Transverse colon (tissue), 4 donors: ENCODE measurements at places on chromosomes 5 and 9. TPM values are rescaled to one million over a fixed set of nuclear protein-coding genes. Genes with fewer than 3 reads are reported as not detected.

PTPN3 gene
- total RNA-seq, result 12.7 TPM

DNA sequence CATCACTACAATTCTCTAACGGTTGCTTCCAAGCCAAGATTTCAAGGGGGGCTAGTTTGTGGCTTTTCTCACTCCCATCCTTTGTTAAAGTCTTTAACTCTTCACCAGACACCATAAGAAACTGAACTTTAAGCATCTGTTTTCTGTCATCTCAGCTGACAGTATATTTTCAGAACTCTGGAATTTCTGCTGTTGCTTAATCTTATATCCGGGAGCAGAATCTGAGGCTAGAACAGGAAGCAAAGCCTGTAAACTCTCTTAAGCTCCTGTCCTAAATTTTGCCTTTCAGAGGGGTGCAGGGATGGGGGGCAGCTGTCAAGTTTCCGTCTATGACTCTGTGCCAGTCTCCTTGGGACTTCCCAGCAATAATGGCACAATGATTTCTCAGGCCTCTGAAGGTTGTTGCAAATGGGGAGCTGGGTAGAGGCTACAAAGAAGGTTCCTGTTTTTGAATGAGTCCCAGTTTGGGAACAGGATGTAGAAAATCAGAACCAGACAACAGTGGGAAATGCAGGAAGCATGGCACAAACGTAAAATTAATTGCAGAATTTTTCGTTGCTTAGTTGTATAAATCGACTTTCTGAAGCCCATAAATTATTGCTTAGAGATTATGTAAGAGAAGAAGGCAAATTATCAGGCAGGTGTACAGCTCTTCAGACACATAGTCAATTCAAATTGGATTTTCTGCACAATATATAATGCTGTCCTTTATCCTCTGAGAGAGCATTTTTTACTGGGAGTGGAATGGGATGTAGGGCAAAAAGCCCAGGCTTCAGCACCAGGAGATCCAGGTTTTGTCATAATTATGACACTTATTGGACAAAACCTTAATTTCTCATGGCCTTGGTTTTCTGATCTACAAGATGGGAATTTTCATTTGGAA, 430.9 kb downstream of the DMAC1 start:
- H3K36me3 ChIP-seq, result no peaks in the 10 kb centered on the region
- DNase-seq, result no peak
- H3K4me3 ChIP-seq, result no peak overlapping the region
- H3K27ac ChIP-seq, result peak overlapping the region; percentile 4

- H3K27ac ChIP-seq, result no peak overlapping the region
- no peak overlapping the region for H3K4me3 ChIP-seq
- DNase-seq, result no peak
- H3K27me3 ChIP-seq, result no peaks in the 10 kb centered on the region
- peaks cover 53% of the 10 kb centered on the region for H3K4me1 ChIP-seq
Observed at GRCh38 chr9:91160599-91161464, 200.9 kb downstream of the AUH start.

- no peaks in the 10 kb centered on the region for H3K36me3 ChIP-seq
- H3K4me1 ChIP-seq, result no peaks in the 10 kb centered on the region
- DNase-seq, result no peak
Observed at GRCh38 chr9:8856396-8857067, 1057.0 kb upstream of the DMAC1 start.

DNA sequence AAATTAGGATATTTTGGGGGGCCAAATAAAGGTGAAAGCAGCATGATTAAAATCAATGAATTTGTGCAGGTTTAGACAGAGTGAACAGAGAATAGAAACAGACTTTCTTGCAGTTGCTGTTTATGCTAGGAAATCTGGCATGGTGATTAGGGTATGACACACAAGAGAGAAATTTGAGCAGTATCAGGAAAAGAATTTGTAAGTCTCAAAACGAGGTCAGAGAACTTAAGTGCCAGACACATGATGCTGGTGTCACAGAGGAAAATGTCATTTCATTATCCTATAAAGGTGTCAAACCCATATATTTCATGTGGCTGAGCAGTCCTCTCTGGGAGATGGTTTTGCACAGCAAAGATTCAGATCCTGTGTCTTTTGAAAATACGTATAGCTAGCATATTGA, 15.7 kb downstream of the LVRN start:
- peak overlapping the region; percentile 20 for H3K27ac ChIP-seq
- DNase-seq, result no peak
- no peaks in the 10 kb centered on the region for H3K4me1 ChIP-seq
- H3K4me3 ChIP-seq, result no peak overlapping the region
- H3K27me3 ChIP-seq, result no peaks in the 10 kb centered on the region

DNA sequence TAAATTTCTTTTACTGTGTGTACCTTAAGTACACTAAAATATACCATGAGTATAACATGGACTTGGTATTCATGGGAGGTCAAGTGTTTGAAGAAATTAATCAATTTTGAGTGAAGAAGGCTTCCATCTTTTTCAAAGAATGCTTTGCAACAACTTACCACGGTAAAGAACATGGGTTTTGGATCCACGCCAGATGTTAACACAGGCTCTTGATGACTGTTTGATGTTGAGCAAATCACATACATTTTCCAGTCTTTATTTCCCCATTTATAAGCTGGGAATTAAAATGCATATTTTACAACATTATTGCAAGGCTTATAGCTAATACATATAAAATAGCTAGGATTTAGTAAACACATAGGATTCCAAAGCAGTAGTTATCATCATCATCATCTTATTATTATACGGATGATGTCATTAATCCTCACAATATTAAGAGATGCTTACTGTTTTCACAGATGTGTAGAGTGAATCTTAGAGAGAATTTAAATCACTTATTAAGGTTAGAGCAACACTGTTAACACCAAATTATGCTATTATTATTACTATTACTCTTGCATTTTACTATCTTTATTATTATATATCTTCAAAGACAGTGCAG, 362.0 kb downstream of the PRELID2 start:
- H3K27ac ChIP-seq, result no peak overlapping the region
- H3K27me3 ChIP-seq, result no peaks in the 10 kb centered on the region
- no peak for DNase-seq
- peaks cover 3% of the 10 kb centered on the region for H3K4me1 ChIP-seq

DNA sequence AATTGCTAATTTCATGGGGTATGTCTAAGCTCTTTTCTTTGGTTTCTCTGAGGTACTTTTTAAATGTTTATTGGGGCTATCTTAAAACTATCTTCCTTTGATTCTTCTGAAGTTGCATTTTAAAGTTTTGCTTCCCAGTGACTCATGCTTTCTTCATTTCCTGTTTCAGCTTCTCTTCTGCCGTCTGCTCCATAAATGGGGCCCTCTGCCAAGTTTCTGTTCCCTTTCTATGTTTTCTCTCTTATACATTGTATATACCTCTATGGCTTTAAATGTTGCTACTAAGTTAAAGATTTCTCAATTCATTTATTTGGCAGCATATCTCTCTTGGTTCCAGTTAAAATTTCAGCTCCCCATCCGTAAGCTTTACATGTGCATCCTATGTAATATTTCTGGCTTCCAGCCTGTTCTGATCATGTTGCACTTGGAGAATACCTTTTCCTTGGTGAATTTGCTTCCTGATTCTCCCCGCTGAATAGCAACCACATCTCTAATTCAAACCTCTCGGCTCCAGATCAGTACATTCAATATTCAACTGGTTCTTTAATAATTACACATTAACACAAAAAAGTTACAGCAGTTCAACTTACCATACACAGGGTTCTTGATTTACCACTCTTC, 125.3 kb downstream of the ST8SIA4 start:
- peaks cover 13% of the 10 kb centered on the region for H3K4me1 ChIP-seq
- H3K36me3 ChIP-seq, result no peaks in the 10 kb centered on the region
- DNase-seq, result peak; percentile 37

DNA sequence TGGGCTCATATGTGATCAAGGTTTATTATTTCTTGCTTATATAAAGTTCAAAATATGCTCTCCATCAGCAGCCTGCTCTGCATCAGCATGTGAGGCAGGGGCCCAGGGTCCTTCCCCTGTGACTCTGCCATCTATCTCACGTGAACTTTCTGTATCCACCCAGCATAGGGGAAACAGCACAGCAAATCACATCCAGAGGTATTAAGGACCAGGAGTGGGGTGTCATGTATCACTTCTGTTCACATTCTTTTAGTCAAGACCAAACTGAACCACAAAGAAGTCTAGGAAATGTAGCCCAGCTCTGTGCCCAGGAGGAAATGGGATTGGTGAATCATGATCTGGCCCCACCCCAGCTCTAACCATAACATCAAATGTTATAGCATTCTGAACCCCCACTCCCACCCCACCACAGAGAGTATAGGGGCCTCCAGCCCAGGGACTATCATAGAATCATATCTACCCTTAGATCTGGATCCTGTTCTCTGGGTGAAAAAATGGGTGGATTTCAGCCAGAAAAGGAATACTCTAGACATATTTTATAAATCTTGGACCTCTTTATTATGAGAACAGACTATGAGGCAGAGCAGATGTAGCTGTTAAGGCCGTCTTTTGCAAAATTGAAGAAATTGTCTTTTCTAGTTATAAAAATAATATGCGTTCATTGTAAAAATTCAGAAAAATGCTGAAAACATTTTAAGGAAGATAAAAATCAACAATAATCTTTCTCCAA, 473.7 kb downstream of the ARHGEF28 start:
- H3K27ac ChIP-seq, result no peak overlapping the region
- no peaks in the 10 kb centered on the region for H3K36me3 ChIP-seq
- no peak overlapping the region for H3K4me3 ChIP-seq

DNA sequence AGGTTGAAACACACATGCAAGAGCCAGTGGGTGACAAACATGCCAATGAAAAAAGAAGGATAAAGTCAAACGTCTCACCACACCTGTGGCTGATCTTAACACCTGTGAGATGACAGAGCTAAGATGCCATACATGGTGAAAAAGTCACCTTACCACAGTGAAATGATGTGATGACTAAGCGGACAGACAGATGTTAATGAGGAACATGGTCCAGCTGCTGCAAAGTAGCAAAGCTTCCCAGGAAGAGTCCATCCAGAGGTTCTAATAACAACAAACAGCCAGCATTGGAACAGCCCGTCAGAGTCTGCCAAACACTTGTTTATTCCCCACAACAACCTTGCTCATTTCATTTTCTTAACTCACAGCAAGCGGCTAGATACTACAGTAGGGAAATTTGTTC, 1.9 kb downstream of the KIAA1191 start:
- no peak overlapping the region for H3K4me3 ChIP-seq
- H3K27ac ChIP-seq, result no peak overlapping the region
- no peak for DNase-seq
- peaks cover 6% of the 10 kb centered on the region for H3K27me3 ChIP-seq
- peaks cover 14% of the 10 kb centered on the region for H3K36me3 ChIP-seq

DNA sequence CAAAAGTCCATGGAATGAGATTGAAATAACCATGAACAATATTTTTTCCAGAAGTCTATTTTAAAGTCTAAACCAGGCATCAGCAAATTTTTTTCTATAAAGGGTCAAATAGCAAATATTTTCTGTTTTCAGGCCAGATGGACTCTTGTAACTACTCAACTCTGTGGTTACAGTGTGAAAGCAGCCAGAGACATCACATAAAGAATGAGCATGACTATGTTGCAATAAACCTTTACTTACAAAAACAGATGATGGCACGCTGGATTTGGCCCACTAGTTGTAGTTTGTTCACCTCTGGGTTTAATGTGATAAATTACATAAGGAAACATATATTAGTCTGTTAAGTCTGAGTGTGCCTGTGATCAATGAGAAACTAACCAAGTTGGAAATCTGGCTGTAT, 319.2 kb downstream of the TRPM3 start:
- H3K4me1 ChIP-seq, result no peaks in the 10 kb centered on the region
- DNase-seq, result no peak
- no peaks in the 10 kb centered on the region for H3K27me3 ChIP-seq
- no peaks in the 10 kb centered on the region for H3K36me3 ChIP-seq

- no peaks in the 10 kb centered on the region for H3K27me3 ChIP-seq
- no peak overlapping the region for H3K4me3 ChIP-seq
- no peak overlapping the region for H3K27ac ChIP-seq
- H3K4me1 ChIP-seq, result peaks cover 11% of the 10 kb centered on the region
- no peaks in the 10 kb centered on the region for H3K36me3 ChIP-seq
- DNase-seq, result no peak
Observed at GRCh38 chr5:10612251-10612650, 48.4 kb downstream of the ANKRD33B start.

GRCh38 chr5:122947772-122948171, 88.8 kb downstream of the PPIC start:
- no peaks in the 10 kb centered on the region for H3K4me1 ChIP-seq
- no peak for DNase-seq
- H3K27ac ChIP-seq, result no peak overlapping the region
- no peak overlapping the region for H3K4me3 ChIP-seq

GRCh38 chr9:128409978-128410377, 10.7 kb upstream of the CERCAM start:
- no peak for DNase-seq
- no peaks in the 10 kb centered on the region for H3K4me1 ChIP-seq
- peaks cover 62% of the 10 kb centered on the region for H3K27me3 ChIP-seq
- H3K27ac ChIP-seq, result no peak overlapping the region
- H3K36me3 ChIP-seq, result no peaks in the 10 kb centered on the region
- H3K4me3 ChIP-seq, result no peak overlapping the region

GRCh38 chr9:74666625-74667316, 169.6 kb downstream of the RORB start:
- no peak for DNase-seq
- no peak overlapping the region for H3K27ac ChIP-seq
- H3K4me1 ChIP-seq, result no peaks in the 10 kb centered on the region
- H3K4me3 ChIP-seq, result no peak overlapping the region

DNA sequence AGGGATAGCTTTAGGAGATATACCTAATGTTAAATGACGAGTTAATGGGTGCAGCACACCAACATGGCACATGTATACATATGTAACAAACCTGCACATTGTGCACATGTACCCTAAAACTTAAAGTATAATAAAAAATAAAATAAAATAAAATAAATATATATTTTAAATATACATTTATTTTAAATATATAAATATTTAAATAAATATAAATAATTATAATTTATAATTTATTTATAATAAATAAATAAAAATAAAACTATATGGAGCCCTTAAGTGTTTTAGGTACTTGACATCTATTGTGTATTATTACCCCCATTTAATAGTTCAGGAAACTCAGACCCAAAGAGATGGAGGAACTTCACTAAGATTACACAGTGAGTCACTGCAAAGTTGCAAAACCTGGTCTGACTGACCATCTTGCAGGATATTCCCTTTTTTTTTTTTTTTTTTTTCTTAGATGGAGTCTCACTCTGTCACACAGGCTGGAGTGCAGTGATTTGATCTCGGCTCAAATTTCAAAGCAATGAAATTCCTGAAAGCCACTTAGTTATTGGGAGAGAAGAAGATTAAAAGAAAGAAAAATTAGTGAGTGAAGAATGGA, 5.8 kb upstream of the C5orf52 start:
- no peaks in the 10 kb centered on the region for H3K36me3 ChIP-seq
- no peak for DNase-seq
- H3K27me3 ChIP-seq, result no peaks in the 10 kb centered on the region
- H3K4me1 ChIP-seq, result no peaks in the 10 kb centered on the region

DNA sequence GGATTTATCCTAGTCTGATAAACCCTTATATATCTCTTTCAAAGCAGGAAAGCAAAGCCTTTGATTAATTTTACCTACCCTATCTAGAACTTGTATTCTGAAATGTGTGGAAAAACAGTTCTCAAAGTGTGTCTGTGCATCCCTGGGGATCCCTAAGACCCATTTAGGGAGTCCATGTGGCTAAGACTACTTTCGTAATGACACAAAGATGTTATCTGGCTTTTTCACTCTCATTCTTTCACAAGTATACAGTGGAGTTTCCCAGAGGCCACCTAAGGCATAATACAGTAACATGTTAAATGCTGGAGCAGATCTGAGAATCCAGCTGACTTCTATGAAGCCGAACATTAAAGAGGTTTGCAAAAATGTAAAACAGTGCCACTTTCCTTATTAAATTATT, 54.3 kb upstream of the TNFSF15 start:
- no peak overlapping the region for H3K27ac ChIP-seq
